Tongue (tissue), 3 donors: ENCODE measurements at places on chromosomes 2 and 18.
A peak's percentile ranks its signal among the peaks of the same experiment; 100 is the strongest.

DNA sequence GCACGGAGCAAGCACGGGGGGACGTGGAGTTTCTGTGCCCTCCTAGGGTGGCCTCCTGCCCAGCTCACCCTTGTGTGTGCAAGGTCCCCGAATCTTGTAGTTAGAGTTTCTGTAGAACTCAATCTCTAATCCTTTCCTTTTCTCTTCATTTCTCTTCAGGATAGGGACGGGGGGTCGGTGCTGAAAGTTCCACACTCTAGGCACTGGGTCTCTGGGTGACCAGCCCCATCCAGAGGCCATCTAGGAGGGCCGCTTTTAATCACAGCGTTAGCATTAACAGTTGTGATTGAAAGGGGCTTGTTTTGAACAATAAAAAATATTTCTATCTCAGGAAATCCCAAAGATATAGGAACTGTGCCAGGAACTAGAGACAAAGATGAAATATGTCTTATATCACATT lies 10.5 kb downstream of the SOCS6 start:
- DNase-seq = no peak

DNA sequence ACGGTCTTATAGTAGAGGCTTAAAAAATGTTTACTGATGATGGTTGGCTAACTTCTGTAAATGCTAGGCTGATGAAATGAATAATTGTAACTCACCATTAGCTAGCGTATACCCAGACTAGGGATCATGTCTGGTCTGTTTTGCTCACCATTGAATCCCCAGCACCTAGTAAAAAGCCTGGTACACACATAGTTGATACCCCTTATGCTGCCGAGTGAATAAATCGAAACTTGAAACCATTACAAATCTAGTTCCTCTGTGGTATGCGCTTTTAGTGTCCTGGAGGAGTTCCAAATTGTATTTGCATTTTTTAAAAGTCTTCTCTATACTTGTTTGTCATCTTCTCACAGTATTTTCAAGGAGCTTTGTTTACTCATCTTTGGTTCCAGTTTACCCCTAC lies 1.3 kb downstream of the TAF1B start:
- peak; percentile 25 for DNase-seq

DNA sequence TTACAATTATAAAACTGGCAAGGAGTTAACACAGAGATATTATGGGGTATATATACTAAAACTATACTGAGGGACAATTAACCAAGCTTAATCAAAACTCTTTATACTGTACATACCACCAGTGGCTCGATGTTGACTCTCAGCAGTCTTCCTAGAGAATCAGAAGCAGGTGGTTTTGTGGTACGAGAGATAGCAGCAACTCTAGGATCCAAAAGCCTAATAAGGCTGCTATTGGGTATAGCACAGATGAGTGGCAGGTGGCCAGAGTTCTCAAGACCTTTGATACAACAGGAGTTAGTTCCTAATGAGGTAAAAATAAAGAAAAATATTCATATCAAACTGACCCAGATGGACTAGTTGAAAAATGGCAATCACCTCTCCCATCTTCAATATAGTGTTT lies 45.5 kb upstream of the COL5A2 start:
- DNase-seq = no peak

DNA sequence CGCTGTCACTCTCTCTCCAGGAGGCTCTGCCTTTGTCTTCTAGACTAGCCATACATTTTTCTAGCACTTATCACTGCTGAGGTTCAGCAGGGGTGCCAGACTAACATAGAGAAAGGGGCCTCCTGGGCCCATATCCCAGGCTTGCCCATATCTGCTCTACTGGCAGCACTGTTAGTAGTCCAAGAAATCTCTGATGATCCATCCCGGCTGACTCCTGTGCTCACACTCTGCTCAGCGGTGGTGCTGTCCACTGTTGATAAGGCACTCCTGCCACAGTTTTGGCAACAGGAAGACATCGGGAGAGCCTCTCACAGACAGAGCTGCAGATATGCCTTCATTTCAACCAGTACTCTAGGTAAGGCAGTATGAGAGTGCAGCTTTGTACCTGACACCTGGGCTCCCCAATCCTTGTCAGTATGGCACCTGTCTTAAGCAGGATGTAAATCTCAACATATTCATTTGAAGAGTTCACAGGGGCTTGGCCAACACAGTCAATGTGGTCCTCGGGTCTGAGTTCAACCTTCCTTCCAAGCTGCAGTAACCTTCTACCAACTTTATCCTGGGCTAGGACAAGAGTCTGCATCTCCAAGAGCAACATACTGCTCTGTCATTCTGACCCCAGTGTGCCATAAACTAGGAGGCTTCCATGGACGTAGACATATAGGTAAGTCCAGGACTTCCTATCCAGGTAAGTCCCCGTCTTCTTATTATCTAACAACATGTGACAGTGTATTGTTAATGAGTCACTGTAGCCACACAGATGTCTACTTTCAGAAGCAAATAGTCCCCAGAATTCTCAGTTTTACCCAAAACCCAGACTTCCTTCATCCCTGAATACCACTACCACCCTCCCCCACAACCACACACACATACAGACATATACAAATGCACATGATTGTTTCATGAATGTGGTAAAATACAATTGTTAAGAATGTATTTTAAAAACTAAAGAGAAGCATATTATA lies 16.2 kb downstream of the KLF7 start:
- no peak for DNase-seq

DNA sequence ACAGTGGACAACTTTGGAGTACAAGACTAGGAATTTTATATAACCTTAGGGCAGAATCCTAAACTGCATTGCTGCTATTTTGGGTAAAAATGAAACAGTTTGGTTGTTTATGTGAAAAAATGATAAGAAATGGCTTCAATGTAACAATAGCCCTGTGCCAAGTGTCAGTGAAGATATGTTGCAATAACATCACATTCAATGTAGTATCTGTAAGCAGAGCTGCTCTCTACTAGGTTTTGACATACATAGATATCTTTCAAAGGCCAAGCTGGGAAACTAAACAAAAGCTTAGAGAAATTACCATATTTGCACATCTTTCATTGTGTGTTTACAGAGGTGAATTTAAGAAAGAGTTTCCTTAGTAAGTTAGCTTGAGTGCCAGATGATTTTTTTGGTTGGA lies 135.0 kb upstream of the DOK6 start:
- no peak for DNase-seq

GRCh38 chr2:205609113-205609512 lies 73.2 kb upstream of the NRP2 start:
- peak; percentile 30 for DNase-seq

DNA sequence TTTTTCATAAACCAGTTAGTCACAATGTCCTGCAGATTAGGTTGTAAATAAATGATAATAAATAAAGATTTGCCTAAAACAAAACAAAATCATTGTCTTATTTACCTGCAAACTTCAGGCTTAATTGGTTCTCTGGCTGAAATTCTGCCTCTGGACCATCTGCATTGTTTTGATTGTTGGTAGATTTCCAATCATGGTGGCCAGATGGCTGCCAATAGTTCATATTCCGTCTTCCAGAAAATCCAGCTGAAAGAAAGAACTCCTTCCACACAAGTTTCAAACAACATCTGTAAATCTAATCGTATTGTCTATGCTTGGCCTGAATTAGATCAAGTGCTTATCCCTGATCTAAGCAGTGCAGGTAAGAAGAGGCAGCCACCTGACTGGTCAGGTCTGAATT lies 771.1 kb upstream of the ZEB2 start:
- DNase-seq = peak; percentile 42

- DNase-seq = no peak
These were observed 325.6 kb upstream of the TNP1 start for GRCh38 chr2:217185265-217185995.

DNA sequence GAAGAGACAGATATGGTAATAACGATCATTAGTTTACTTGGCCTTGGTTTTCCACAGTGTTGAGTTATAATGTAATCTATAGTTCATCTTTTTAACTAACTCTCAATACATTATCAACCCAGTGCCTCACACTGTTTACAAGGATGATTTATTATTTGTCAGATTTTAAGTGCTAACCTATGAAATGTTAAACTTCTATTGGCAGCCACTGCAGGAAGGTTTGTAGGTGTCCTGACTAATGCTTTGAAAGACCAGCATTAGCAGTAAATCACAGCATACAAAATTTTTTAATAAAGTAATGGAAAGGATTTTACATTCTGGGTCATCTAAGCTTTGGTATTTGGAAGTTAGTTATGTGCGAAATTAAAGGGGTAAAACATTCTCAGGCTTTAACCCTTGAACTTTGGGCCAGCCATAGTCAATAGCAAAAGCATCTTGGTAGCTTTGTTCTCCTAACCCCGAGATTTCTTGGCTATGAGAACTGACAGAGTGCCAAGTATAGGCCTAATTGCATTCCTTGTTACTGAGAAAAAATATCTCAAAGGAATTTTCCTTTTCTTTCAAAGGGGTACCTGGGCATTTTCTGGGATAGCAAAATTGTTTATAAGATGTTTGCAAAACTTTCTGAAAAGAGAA lies 30.6 kb downstream of the SPATS2L start:
- no peak for DNase-seq

GRCh38 chr2:84735389-84735788 lies 145.5 kb downstream of the TRABD2A start:
- no peak for DNase-seq

GRCh38 chr18:79771446-79772107 lies 26.2 kb upstream of the KCNG2 start:
- DNase-seq = no peak
